Activated CD8-positive, alpha-beta memory T cell treated with anti-CD3 and anti-CD28 coated beads, Interleukin-2, amount 10 ng/mL, durations not matched to agents 7 days and 5 days (primary cell): ENCODE measurements at places on chromosomes 2 and 18. TPM values are rescaled to one million over a fixed set of nuclear protein-coding genes. Genes with fewer than 3 reads are reported as not detected.

The APCDD1 gene
- total RNA-seq, result not detected

The RNF125 gene
- 26.1 TPM for total RNA-seq

The FTCDNL1 gene
- 2.8 TPM for total RNA-seq

The CASP10 gene
- total RNA-seq, result 26.6 TPM

The POTEJ gene
- total RNA-seq, result not detected
